ENCODE measurements at places on chromosomes 4 and X.

GRCh38 chrX:107480272-107480671, 30.8 kb downstream of the FRMPD3 start:
- DNase-seq = no peak

DNA sequence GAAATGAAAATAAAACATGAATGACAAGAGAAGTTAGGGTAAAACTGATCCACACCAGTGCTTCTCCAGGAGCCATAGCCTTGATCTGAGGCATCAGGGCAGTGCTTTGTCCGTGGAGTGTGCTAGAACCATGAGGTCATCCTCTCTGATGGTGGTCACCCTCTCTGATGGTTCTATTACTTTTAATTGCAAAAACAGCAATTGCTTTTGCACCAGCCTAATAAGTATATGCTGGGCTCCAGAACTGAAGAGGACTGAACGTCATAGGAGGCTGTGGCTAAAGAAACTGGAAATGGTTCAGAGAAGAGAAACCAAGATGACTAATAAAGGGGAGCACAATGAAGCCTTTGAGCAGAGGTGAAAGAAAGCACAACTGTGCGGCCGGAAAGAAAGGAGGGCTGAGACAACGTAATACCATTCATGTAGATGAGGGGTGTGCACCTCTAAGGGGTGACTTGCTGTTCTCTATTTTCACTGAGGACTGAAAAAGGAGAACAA, 17.0 kb upstream of the TMEM154 start:
- DNase-seq = peak; percentile 36

DNA sequence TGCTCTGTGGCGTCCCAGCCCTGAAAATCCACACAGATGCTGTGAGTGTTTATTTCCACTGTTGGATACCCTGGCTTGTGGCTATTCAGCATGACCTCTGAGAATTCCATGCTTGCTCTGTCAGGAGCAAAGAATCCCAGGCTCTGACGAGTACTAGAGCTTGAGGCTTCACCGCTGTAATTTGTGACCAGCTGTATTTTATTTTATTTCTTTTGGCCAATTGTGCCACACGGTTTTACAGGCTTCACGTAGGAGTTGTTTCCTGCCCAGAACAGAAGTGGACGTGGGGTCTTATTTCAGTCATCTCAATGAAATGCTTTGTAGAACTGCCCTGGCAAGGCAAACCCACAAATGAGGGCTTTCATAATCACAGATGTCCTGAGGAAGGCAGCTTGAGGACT, 69.4 kb upstream of the CLDN34 start:
- no peak for DNase-seq

- DNase-seq = no peak
Measured at GRCh38 chrX:93332329-93332728, 341.0 kb downstream of the NAP1L3 start.

Data from activated CD8-positive, alpha-beta memory T cell treated with anti-CD3 and anti-CD28 coated beads, Interleukin-2, amount 50 U/mL, for 4 hours (primary cell).